Jurkat, Clone E6-1 (cell line): ENCODE measurements at places on chromosomes 2 and 18.

GRCh38 chr2:108370080-108370479, 7.7 kb upstream of the SULT1C4 start:
- DNase-seq = no peak

- DNase-seq = no peak
These were observed 107.9 kb downstream of the DPP10 start for GRCh38 chr2:114550364-114550763.

GRCh38 chr2:105139556-105140239, 101.8 kb downstream of the MRPS9 start:
- no peak for DNase-seq

GRCh38 chr18:60831971-60832370, 459.4 kb upstream of the MC4R start:
- DNase-seq = no peak

DNA sequence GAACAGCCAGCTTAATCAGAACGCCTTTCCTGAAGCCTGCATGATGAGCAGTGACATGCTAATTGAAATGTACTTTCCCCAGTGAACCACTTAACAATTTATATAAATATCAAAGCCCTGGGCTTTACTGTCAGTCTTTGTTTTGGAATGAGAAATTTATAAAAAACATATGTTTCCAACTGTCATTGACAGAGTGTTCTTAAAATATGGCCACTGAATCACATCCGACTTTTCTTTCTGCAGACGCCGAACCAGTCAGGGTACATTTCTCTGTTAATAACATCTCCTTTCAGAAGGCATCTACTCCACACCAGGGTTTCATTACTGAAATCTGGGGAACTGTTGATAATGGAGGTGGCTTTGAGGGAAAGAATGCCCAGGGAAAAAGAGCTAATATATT, 343.7 kb downstream of the INSIG2 start:
- DNase-seq = no peak

DNA sequence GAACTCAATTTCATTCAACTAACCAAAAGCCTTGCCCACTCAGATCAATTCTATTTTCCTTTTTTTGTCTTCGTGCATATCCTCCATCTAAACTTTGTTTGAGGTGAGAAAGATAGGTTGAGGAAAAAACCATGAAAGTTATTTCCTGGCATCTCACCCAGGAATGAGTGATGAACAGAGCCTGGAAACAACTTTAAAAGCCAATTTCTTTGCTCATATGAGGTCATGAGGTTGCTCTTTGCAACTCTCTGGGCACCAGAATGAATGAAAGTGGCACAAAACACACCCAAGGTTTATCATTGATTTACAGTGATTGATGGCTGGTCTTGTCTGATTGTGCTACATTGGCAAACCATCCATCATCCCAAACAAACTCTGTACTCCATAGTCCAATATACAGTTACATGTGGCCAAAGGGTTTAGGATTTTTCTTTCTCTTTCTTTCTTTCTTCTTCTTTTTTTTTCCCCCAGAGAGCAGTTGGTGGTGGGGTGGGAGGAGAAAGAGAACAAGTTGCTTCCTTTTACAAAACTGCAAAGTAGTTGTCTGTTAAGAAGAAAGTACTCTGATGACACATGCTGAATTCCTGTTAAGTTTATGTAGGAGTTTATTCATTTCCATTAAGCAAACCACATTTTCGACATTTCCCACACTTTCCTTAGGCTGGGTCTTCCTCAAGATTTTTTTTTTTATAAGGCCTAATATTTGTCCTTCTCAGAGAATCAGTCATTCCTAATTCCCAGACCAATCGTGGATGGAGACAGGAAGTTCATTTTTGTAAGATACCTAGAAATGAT, 575.9 kb upstream of the ZEB2 start:
- no peak for DNase-seq

DNA sequence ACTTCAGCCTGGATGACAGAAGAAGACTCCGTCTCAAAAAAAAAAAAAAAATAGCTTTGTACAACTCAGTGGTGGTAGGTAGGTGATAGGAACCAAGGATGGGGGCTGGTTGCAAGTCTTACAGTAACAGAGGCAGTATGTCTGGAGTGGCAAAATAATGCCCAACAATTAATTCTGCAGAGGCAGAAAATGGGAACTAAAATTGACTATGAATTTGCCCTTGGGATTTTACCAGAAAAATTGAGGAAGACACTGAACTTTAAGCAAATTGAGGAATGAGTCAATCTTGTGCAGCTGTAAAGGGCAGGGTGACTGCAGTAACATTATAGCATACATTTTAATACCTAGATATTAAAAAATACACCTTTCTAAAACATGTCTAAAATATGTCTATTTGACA, 292.1 kb upstream of the FBXO11 start:
- DNase-seq = no peak

DNA sequence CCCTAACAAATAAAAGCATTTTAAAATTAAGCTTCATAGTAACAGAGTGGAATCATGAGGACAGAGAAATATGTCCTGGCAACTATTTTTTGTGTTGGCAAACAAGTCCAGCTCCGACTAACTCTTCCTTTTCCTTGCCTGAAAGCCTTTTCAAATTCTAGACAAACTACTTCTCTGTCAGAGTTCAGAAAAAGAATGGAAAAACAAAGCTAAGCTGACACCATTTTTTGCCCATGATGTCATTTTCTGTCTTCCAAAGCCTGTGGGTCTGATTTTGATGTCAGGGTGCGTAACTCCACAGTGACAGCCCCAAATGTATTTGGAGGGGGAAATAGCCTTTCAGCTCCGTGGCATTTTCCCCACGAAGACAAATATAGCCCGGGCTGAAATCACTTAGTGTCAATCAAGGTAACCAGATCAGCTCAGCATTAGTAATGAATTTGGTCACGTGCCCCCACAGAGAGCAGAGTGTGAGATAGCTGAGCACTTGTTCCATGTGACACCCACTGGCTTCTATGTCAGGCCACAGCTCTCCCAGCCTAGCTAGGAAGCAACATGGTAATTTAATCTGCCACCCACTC, 233.0 kb upstream of the SIX2 start:
- DNase-seq = no peak

- no peak for DNase-seq
These were observed 24.9 kb downstream of the MYO7B start for GRCh38 chr2:127560201-127560930.

DNA sequence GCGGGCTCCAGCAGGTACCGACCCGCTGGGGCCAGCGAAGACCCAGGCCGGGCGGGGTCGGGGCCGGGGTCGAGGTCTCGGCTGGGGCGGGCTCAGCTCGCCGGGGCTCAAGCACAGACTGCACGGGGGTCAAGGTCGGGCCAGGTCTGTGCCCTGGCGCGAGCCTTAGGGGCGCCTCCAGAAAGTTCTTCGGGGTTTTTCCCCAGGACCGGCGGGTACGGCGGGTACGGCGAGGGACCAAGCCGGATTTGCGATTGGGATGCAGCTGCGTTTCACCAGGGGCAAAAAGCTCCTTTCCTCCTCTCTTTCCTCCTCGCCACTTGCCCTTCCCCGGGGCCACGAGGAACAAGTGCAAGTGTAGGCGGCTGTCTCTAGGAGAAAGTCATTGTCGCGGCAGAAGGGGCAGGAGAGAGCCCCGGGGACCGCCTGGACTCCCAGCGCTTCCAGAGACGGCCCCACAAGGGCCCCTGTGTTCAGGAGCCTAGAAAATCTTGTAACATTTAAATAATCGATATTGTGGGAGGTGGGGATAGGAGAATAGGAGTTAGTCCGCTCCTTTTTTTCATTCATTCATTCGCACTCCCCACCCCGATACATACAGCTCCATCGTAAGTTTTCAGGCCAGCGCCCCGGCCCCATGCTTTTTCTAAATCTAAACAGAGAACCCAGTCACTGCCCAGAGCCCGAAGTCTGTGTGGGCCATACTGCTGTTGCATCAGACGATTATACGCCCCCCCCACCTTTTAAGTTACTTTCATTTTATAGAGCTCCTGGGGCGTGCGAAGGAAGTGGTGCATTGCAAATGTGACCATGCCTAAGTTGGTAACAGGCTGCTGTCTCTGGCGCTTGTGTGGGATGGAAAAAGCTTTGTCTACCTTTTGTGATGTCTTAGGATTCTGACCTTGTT, 679 bp downstream of the PMAIP1 start:
- peak; percentile 84 for DNase-seq
